ENCODE measurements at places on chromosomes 3 and 15.
A peak's percentile ranks its signal among the peaks of the same experiment; 100 is the strongest.

DNA sequence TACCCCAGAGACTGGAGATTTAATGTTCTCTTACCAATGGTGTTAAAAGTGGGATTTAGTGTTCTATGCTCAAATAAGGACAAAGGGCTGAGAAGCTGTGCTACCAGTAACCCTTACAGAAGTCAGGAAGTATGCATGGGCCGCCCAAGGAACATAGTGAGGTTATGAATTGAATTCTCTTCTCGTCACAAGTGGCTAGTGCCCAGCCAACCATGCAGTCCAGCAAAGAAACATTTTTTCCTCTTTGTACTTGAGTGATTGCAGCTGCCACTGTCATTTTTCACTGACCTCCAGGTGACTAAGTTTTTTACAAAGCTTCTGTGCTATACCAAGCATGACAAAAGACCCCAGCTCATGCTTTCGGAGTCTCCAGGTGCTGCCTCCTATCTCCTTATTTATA is 110.6 kb upstream of the DCBLD2 start:
- DNase-seq = peak; percentile 63

GRCh38 chr3:14152963-14153355 is 25.4 kb downstream of the XPC start:
- no peak for DNase-seq

GRCh38 chr3:55725681-55726500 is 238.8 kb upstream of the WNT5A start:
- DNase-seq = no peak

- no peak for DNase-seq
Observed at GRCh38 chr15:71334873-71335272, 219.6 kb downstream of the THSD4 start.

- DNase-seq = no peak
Observed at GRCh38 chr15:100842756-100843730, 36.6 kb upstream of the ALDH1A3 start.

DNA sequence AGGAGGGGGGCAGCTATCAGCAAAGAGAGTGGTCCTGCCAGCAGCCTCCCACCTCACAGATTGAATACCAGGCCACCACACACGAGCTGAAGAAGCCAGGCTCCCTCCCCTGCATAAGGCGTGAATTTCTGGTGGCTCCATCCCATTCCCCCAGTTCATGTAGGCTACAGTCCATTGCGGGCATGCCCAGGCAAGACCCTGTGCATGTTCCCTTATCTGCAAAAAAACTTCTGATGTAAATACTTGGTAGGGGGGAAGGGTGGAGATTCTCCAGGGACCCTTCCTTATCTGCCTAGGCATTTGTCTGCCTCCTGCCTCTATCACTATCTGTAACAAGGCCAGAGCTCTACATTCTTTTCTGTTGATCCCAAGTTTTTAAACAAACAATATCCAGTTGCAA is 27.6 kb upstream of the UBP1 start:
- DNase-seq = no peak

GRCh38 chr15:76334438-76335306 is 1.9 kb upstream of the ISL2 start:
- DNase-seq = peak; percentile 38

- peak; percentile 47 for DNase-seq
Observed at GRCh38 chr3:161914703-161915417, 418.3 kb downstream of the OTOL1 start.

- DNase-seq = no peak
Observed at GRCh38 chr3:54931182-54931581, 3.3 kb upstream of the LRTM1 start.

- no peak for DNase-seq
Observed at GRCh38 chr3:4475804-4476203, 8.7 kb upstream of the SUMF1 start.

GRCh38 chr3:76293856-76294255 is 508.5 kb upstream of the ZNF717 start:
- no peak for DNase-seq

DNA sequence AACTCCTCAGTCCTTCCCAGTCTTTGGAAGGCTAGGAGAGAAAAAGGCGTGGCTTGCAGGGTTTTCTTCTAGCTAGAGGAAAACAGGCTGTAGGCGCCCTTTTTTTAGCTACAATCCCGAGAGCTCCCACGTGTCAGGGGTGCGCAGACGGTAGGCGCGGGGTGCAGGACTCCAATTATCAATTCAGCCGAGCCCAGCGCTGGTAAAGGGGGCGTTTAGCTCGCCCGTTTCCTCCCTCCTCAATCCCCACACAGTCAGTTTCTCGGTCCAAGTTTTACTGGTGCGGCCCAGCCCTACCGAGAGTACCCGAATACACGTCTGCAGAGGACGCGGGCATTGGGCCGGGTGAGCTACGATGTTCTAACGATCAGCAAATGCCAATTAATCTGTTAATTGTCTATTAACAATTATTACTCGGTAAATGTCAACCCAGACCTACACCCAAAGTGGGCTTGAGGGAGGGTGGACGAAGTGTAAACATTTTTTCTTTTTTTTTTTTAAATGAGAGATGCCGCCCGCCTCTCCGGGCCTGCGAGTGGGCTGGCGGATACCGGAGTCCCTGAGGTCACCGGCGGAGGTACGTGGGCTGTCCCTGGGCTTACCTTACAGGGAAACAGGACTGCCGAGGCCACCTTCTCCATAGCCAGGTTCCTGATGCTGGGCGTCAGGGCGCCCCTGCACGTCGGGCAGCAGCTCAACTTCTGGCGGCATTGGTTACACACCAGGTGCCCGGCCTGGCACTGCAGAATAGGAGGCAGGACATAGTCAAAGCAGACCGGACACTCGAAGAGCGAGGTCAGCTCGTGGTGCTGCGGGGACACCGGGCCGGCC is 923 bp downstream of the SIAH2 start:
- peak; percentile 81 for DNase-seq

DNA sequence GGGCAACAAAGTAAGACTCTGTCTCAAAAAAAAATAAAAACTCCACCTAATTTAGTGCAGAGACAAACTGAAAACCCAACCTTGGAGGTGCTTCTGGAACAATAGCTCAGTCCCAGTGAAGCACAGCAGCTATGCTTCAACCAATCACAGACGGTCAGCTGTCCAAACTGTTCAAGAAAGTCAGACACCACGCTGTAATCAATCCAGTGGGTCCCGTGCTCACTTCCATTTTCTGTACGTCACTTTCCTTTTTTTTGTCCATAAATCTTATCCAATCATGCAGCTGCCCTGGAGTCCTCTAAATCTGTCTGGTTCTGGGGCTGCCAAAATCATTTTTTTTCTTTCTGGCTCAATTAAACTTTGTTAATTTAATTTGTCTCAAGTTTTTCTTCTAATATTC is 93.6 kb upstream of the FAM174B start:
- no peak for DNase-seq

- DNase-seq = no peak
Observed at GRCh38 chr3:114619771-114620170, 325.9 kb downstream of the TIGIT start.

DNA sequence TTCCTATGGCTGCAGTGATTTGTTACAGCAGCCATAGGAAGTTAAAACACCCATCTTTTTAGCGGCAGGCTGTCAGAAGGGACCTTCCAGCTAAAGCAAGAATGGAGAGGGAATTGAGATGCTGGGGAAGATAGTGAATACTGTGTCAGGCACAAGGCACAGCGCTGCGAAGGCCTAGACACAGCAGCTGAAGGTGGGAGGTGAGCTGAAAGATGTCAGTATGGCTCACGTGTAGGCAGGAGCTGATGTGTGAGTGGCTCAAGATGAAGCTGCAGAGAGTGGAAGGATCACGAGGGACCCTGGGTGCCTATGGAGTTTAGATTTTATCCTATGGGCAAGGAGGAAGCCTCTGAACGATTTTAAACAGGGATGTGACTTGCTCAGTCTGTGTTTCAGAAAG is 44.3 kb downstream of the NMNAT3 start:
- no peak for DNase-seq

GRCh38 chr3:188232656-188233055 is 78.7 kb downstream of the LPP start:
- DNase-seq = no peak

- DNase-seq = no peak
Observed at GRCh38 chr3:38247366-38248035, 18.1 kb upstream of the SLC22A13 start.

DNA sequence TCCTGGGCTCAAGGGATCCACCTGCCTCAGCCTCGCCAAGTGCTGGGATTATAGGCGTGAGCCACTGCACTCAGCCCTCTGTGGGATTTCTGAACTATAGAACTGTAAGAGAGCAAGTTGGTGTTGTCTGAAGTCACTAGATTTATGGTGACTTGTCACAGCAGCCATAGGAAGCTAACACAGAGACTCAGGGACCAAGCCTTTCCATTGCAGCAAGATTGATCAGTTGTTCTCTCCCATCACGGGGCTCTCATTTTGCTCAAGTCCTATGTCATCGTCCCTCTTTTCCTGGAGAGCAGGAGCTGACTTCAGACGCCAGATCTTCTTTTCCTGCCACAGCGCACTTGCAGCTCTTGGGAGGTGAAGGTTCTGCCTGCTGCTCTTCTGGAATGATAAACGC is 61.0 kb downstream of the APBA2 start:
- DNase-seq = no peak

GRCh38 chr3:46013316-46014094 is 13.8 kb downstream of the XCR1 start:
- no peak for DNase-seq

DNA sequence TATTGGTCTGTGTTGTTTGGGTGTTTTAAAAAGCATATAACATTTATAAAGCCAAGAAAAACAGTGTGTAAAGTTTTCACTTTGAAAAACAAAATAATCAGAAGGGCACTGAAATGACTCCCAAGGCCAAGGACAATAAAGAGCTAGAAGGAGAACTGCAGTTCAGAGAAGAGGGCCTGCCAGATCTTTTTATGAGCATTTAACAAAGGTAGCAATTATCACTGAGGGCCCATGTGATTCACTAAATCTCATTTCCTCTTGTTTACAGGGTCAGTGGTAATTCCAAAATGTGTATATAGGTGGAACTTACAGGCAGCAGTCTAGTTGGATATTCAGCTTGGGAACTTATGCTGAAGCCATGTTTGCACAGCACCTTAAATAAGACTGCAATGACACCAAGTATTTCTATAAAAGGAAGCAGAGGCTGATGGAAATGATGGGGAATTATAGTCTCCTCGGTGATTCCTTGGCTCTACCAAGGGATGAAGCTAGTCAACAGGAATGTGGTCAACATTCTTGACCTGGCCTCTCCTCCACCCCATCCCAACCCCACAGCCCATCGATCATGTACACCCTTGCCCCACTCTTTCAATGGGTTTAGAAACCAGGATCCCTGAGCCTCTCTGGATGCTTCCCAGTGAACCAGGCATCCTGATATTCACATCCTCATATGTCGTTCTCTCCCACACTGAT is 54.4 kb upstream of the THUMPD3 start:
- DNase-seq = no peak

DNA sequence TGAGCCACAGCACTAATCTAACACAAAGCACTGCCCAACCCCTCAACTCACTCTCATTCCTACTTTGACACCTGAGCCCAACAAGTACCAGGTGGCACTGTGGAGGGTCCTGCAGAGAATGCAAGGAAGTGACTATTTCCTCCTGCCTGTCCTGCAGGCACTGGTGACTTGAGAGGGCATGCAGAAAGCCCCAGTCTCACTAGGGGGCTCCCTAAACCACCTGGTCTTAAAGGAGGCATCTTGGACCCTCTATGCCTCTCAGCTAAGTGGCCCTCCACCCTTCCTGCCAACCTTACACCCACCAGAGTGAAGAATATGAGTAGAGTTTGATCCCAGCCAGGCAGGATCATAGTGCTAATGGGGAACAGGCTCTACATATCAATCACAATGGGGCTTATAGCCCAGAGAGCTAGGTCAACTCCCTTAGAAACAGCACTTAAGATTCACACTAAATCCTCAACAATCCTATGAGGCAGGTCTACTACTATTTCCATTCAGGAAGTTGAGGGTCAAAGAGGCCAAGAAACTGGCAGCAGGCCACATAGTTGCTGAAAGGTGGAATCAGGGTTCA is 15.2 kb downstream of the TRAIP start:
- no peak for DNase-seq

DNA sequence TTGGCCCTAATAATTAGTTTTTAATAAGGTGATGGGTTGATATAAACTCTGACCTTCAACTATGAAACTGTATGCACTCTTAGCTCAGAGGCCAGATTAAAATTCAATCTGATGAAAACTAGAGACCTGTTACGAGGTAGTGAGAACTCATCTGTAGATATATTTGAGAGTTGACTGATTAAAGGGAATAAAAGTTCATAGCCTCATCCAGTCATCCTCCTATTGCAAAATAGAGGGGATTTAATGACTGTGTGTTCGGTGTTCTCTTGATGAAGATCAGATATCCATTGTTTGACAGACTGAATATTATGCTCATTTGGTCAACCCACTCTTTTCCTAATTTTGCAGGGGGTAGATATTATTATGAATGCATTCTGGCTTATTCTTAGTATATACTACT is 23.3 kb upstream of the PLCL2 start:
- DNase-seq = no peak

DNA sequence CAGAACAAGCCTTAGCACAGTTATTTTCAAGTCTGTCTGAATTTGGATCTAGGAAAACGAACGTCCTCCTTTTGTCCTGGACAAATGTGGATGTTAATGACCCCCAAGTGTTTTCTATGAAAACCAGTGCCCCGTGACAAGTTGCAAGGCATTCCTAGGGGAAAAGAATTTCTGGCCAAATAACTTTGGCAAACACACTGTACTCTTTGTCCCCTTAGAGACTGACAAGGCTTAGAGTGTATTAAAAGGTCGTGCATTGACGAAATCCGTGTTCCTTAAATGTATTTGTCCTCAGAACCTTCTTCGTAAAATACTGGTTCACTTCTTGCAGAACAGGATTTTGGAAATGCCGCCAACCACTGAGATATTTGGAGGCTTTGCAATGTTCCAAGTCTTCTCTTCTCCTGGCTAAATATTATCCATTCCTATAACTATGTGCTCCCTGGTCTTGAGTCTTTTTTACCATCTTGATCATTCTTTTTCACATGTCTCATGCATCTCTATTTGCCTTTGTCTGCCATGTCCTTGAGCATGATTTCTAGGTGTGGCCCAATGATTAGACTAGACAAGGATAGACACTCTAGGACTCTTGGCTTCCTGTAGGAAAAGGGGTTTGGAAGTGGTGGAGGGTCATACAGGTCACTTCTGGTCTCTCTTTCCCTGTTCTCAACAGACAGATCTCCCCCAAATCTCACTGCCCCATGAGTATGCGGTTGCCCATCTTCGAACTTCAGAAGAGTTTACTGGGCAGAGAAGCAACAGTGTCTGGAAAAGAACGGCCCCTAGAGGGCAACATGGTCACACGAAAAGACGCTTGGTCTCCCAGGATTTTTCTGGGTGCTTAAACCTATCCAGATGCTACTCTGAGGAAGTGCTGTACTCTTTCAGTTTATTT is 117.5 kb downstream of the EDEM1 start:
- no peak for DNase-seq

GRCh38 chr3:106692624-106693023 is 684.6 kb upstream of the CCDC54 start:
- no peak for DNase-seq

DNA sequence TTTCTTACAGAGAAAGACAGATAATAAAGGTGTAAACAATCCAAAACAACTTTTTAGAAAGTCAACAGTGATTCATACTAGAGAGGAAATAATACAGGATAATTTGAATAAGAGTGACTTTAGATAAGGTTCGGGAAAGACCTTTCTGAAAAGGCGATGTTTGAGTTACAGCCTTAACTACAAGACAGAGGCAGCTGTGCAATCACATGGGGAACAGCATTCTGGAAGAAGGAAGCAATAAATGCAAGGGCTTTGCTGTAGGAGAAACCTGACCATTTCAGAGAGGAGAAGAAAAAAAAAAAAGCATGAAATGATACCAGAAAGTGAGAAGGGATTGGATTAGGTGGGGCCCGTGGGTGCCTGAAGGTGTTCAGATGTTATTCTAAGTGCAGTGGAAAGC is 200.6 kb upstream of the ATP11B start:
- no peak for DNase-seq
